ENCODE measurements at places on chromosomes 2 and 18. TPM values are rescaled to one million over a fixed set of nuclear protein-coding genes. Genes with fewer than 3 reads are reported as not detected.
A peak's percentile ranks its signal among the peaks of the same experiment; 100 is the strongest.

Gene GALNT13
- not detected for total RNA-seq

DNA sequence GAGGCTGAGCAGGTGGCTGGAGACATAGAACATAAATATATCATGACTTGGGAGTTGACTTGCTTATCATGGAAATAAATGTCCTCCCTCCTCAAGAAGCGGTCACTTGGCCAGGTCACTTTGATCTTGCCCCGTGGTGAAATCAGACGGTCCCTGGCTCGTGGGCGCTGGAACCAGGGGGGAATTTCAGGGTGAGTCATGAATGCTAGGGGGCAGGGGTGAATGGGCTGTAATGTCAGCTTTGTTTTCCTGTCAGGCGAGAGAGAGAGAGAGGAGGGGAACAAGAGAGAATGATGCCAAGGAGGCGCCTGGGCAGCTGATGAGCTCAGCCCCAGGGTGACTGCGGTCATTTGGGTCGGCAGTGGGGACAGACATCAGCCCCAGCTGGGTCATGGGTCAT is 47.7 kb downstream of the RRM2 start:
- no peak for DNase-seq
- peaks cover 16% of the 10 kb centered on the region for H3K4me1 ChIP-seq
- no peak overlapping the region for H3K4me3 ChIP-seq
- no peaks in the 10 kb centered on the region for H3K36me3 ChIP-seq
- peak overlapping the region; percentile 54 for H3K27ac ChIP-seq
- H3K27me3 ChIP-seq: no peaks in the 10 kb centered on the region

- no peaks in the 10 kb centered on the region for H3K36me3 ChIP-seq
- H3K4me3 ChIP-seq: no peak overlapping the region
- H3K4me1 ChIP-seq: peaks cover 32% of the 10 kb centered on the region
- no peak overlapping the region for H3K27ac ChIP-seq
- H3K27me3 ChIP-seq: no peaks in the 10 kb centered on the region
Measured at GRCh38 chr2:155972916-155973315, 359.6 kb downstream of the NR4A2 start.

Gene CYP1B1
- total RNA-seq: 170 TPM

DNA sequence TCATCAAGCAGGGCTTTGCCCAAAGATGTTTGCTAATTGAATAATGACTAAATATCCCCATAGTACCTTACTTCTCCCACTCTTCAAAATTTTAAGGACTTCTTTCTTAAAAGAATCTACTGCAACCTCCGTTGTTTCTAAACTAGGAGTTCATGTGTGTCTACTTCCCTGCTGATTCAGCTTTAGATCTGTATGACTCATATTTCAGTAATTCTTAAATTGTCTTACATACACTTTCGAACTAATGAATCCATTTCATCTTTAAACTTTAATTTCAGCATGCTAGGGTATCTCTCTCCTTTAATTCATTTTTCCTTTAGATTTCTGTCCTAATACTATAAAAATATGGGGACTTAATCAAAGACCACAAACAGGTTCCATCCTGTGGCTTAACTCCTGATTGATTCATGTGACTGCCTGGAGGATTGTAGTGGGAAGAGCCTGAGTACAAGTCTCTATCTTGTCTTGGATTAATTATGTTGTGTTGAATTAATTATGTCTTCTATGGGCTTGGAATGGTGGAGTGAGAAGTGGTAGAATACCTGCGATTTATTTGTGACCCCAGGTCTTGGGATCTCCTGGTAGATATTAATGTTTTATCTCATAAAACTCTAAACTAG is 24.9 kb upstream of the COL5A2 start:
- H3K4me3 ChIP-seq: peak overlapping the region; percentile 37
- peak overlapping the region; percentile 41 for H3K27ac ChIP-seq
- no peak for DNase-seq
- H3K27me3 ChIP-seq: no peaks in the 10 kb centered on the region
- no peaks in the 10 kb centered on the region for H3K36me3 ChIP-seq

DNA sequence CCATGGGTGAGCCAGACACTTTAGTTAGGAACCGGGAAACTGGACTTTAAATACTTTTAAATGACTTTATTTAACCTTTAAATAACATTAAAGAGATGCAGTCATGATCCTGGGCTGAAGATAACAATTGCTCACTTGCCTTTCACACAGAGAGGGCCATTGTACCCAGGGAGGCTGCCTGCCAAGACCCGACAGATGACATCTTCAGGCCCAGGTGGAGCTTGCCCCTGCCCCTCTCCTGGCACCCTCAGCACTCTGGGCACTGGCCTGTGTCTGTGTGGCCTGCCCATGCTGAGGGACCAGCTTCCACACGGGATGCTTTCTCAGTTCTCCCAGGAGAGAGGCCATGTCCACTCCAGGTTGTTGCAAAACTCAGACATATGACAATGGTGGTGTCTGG is 216.4 kb upstream of the MYT1L start:
- H3K36me3 ChIP-seq: no peaks in the 10 kb centered on the region
- DNase-seq: no peak
- H3K27ac ChIP-seq: no peak overlapping the region
- H3K4me1 ChIP-seq: no peaks in the 10 kb centered on the region
- no peaks in the 10 kb centered on the region for H3K27me3 ChIP-seq
- H3K4me3 ChIP-seq: no peak overlapping the region
